Aorta (tissue), 5 donors: ENCODE measurements at places on chromosomes 5 and 9. TPM values are rescaled to one million over a fixed set of nuclear protein-coding genes. Genes with fewer than 3 reads are reported as not detected.

DNA sequence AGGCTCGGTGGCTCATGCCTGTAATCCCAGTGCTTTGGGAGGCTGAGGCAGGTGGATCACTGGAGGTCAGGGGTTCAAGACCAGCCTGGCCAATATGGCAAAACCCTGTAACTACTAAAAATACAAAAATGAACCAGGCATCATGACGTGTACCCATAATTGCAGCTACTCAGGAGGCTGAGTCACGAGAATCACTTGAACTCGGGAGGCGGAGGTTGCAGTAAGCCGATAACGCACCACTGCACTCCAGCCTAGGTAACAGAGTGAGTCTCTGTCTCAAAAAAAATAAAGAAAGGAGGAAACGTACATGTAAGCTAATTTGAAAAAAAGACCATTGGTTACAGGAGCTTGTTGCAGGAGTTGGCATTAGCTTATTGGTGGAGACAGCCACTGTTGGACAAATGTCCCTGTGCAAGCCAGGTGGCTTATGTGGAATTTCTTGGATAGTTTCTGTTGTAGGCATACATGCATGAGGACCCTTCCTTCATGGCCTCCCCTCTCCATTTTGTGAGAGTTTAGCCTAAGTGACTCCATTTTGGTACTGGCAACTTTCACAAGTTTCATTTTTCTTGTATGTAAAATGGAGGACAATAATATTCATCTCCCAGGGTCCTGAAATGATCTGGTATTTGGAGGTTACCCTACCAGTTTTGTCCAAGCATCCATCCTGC, 16.8 kb upstream of the RAB14 start:
- no peaks in the 10 kb centered on the region for H3K27me3 ChIP-seq
- H3K36me3 ChIP-seq: no peaks in the 10 kb centered on the region
- DNase-seq: no peak
- H3K4me3 ChIP-seq: no peak overlapping the region
- no peaks in the 10 kb centered on the region for H3K4me1 ChIP-seq

DNA sequence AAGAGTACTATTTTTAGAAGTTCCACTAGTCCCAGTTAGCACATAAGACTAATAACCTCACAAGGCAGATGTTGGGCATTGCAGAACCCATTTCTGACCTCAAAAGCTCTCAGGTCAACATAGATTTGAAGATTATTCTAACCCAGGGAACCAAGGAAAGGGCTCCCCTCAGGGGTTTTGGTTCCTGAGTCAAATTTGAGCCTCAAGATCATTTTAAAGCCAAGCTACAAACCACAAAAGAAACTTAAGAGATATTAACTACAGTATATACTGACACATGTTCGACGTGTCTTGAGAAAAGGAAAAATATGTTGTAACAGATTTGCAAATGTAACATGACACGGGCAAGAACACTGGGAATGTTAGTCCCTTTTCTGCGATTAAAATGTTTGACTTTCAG, 88.6 kb downstream of the GNAQ start:
- peaks cover 22% of the 10 kb centered on the region for H3K4me1 ChIP-seq
- H3K4me3 ChIP-seq: no peak overlapping the region
- H3K27me3 ChIP-seq: no peaks in the 10 kb centered on the region
- no peaks in the 10 kb centered on the region for H3K36me3 ChIP-seq

GRCh38 chr9:136840140-136840876, 2.0 kb upstream of the AJM1 start:
- H3K27me3 ChIP-seq: no peaks in the 10 kb centered on the region
- no peak for DNase-seq
- no peaks in the 10 kb centered on the region for H3K36me3 ChIP-seq
- no peak overlapping the region for H3K4me3 ChIP-seq
- no peak overlapping the region for H3K27ac ChIP-seq

DNA sequence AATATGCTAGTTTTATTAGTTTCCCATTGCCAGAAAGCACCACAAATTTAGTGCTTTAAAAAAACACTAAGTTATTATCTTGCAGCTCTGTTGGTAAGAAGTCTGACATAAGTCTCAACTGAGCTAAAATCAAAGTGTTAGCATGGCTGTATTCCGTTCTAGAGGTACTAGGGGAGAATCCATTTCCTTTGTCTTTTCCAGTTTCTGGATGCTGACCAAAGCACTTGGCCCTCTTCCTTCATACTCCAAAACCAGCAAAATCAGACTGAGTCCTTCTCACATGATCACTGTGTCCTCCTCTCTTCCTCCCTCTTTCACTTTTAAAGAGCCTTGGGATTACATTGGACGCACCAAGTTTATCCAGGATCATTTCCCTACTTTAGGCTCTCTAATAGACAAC, 9.5 kb downstream of the CDH18 start:
- H3K4me1 ChIP-seq: no peaks in the 10 kb centered on the region
- H3K36me3 ChIP-seq: no peaks in the 10 kb centered on the region
- no peak overlapping the region for H3K27ac ChIP-seq

- H3K36me3 ChIP-seq: no peaks in the 10 kb centered on the region
- no peaks in the 10 kb centered on the region for H3K27me3 ChIP-seq
- peak overlapping the region; percentile 60 for H3K4me3 ChIP-seq
- peak; percentile 80 for DNase-seq
- H3K27ac ChIP-seq: no peak overlapping the region
Measured at GRCh38 chr5:147509041-147509709, 693 bp downstream of the DPYSL3 start.

- peaks cover 1% of the 10 kb centered on the region for H3K27me3 ChIP-seq
- DNase-seq: no peak
Measured at GRCh38 chr9:84411683-84412267, 71.2 kb upstream of the SLC28A3 start.

DNA sequence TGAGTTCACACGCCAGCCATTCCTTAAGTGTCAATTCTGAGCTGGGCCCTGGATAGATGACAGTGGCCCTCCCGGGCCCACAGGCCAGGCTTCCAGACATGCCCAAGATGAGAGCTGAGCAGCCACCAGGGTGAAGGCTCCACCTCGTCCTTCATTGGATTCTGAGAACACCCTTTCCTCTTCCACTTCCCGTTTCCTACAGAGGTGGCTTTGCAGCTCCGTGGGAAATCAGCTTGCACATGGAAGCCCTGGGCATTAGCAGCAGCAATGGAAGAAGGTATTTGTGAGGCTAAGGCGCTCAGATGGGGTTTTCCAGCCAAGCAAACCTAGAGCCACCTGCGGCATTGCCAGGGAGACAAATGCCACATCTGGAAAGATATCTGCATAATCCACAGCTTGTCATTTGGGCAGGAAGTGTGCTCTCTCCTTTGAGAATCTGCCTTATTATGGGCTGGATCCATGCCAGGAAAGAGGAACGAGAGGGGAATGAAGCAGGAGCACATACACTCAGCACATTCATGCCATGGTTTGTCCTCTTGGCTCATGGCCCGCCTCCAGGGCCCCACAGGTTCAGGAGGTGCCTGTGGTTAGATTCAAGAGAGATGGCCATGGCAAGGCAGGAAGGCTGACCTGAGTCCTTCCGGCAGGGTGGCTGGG, 34.1 kb downstream of the CFAP77 start:
- H3K4me1 ChIP-seq: no peaks in the 10 kb centered on the region
- H3K27me3 ChIP-seq: no peaks in the 10 kb centered on the region
- H3K4me3 ChIP-seq: no peak overlapping the region
- H3K36me3 ChIP-seq: no peaks in the 10 kb centered on the region

- no peak overlapping the region for H3K27ac ChIP-seq
- no peaks in the 10 kb centered on the region for H3K27me3 ChIP-seq
- H3K36me3 ChIP-seq: no peaks in the 10 kb centered on the region
Measured at GRCh38 chr5:133713751-133714150, 101.4 kb upstream of the FSTL4 start.

- no peak overlapping the region for H3K4me3 ChIP-seq
- H3K27ac ChIP-seq: no peak overlapping the region
- DNase-seq: no peak
- no peaks in the 10 kb centered on the region for H3K36me3 ChIP-seq
Measured at GRCh38 chr9:113645978-113646253, 182.4 kb downstream of the RGS3 start.

DNA sequence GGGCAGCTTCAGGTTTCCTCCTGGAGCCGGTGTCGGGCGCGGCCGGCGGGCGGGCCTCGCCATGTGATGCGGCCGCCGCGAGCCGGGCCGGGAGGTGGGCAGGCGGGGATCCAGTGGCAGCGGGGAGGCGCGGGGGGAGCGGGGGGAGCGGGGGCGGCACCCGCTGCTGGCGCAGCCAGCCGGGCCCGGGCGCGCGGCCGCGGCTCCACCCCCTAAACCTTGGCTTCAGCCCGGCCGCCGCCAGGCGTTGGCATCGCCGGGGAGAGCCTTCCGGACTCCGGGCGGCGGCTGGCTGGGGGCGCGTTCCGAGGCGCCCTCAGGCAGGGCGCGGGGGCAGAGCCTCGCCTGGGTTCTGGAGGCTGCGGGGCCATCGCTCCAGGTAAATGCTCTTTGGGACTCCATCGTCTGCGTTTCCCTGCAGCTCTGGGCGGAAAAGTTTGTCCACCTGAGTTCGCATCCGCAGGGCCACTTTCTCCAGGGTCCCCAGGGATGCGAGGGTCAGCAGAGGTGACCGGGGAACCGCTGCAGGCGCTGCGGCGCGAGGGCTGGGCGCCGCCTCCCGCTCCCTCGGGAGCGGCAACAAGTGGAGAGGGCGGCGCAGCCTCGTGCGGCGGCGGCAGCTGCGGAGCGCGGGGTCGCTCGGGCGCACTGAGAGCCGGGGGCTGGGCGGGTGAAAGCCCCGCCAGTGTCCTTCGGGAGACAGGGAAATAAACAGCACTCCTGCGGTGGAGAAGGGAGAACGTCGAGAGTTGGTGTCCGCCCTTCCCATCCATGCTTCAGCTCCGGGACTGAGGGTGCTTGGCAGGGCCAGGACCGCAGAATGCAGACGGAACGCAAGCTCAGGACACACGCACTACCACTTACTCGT, at the start of gene ARHGEF28:
TSS of gene ARHGEF28 (plus strand) at position 253 of the 868 bp plus-strand sequence. CDS start 58,656 bp downstream, outside the sequence.
- H3K27me3 ChIP-seq: no peaks in the 10 kb centered on the region
- peak within 1 kb of the TSS; percentile 81 for H3K27ac ChIP-seq
- DNase-seq: peak; percentile 91
- no peaks in the 10 kb centered on the region for H3K4me1 ChIP-seq
- peak within 1 kb of the TSS; percentile 89 for H3K4me3 ChIP-seq
- no peaks in the 10 kb centered on the region for H3K36me3 ChIP-seq

GRCh38 chr9:70563431-70564204, 149.2 kb upstream of the KLF9 start:
- H3K4me3 ChIP-seq: no peak overlapping the region
- no peaks in the 10 kb centered on the region for H3K36me3 ChIP-seq
- H3K4me1 ChIP-seq: no peaks in the 10 kb centered on the region
- DNase-seq: peak; percentile 56

DNA sequence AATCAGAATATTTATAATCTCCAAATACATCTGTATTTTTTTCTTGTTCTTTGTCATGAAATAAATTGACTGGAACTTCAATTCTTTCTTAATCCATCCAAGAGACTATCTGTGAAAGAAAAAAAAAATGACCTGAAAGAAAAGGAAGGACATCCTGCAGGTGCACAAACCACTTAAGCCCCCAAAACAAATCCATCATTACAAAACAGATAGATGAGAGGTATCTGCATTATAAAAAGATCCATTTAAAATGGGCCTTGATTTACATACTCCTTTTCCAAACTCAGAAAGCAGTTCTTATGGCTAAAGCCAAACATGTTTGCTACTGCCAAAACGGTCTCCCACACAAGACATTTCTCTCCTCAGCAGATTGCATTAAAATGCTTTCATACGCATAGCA, 85.5 kb downstream of the ELAVL2 start:
- no peaks in the 10 kb centered on the region for H3K4me1 ChIP-seq
- no peak overlapping the region for H3K4me3 ChIP-seq
- H3K27me3 ChIP-seq: no peaks in the 10 kb centered on the region
- no peaks in the 10 kb centered on the region for H3K36me3 ChIP-seq

GRCh38 chr5:107269678-107270077, 401.1 kb downstream of the EFNA5 start:
- H3K4me1 ChIP-seq: no peaks in the 10 kb centered on the region
- H3K27me3 ChIP-seq: no peaks in the 10 kb centered on the region
- DNase-seq: no peak
- H3K27ac ChIP-seq: no peak overlapping the region

DNA sequence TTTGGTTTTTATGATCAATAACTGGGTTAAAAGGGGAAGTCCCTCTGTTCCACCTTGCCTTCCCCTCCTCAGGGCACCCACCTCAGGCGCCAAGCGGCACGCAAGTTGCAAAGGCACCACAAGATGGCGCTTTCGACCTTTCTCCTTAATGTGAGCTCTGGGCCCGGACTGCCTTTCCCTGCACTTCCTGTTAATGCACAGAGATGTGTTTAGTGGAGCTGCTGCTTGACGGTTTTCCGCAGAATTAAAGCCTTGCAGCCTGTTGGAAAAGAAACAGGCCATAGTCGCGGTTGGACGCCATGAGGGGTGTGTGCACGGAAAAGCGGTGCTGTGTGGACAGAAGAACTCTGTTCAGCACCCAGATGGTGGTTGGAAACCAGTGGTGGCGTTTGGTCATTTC, 17.9 kb downstream of the CXCL14 start:
- H3K27me3 ChIP-seq: no peaks in the 10 kb centered on the region
- no peak overlapping the region for H3K27ac ChIP-seq
- no peak overlapping the region for H3K4me3 ChIP-seq
- no peaks in the 10 kb centered on the region for H3K36me3 ChIP-seq

- H3K36me3 ChIP-seq: no peaks in the 10 kb centered on the region
- DNase-seq: no peak
- no peak overlapping the region for H3K27ac ChIP-seq
- no peak overlapping the region for H3K4me3 ChIP-seq
Measured at GRCh38 chr5:1642221-1642620, 118.5 kb upstream of the LPCAT1 start.

GRCh38 chr5:96384353-96384752, 48.7 kb downstream of the PCSK1 start:
- no peak overlapping the region for H3K27ac ChIP-seq
- DNase-seq: peak; percentile 65
- H3K36me3 ChIP-seq: no peaks in the 10 kb centered on the region
- no peaks in the 10 kb centered on the region for H3K4me1 ChIP-seq

DNA sequence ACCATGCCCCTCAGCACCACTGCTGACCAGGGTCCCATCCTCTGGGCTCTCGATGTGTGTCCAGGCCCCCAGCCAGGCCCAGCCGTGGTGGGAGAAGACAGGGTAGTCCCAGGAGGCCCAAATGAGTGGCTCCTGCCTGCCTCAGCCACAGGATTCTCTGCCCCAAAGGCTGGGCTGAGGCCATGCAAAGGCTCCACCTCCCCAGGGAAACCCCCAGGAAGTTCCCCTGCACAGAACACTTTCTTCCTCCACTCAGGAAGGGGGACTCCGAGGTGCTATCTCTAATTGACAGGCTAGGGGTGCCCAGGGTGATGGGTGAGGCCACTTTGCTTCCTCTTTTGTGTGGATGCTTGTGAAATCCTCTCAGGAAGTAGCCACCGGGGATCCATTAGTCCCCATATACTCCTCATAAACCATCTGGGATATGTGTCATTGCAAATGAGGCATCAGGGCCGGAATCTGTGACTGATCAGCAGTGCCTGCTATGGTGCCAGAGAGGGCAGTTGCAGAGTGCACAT, 23.1 kb upstream of the TDRD7 start:
- H3K4me3 ChIP-seq: no peak overlapping the region
- H3K27me3 ChIP-seq: no peaks in the 10 kb centered on the region
- H3K36me3 ChIP-seq: no peaks in the 10 kb centered on the region
- DNase-seq: no peak

The SPTAN1 gene
- total RNA-seq: 384 TPM

The MLLT3 gene
- 8.1 TPM for total RNA-seq

The FSD1L gene
- 6.9 TPM for total RNA-seq

The HDAC3 gene
- total RNA-seq: 54.3 TPM

The C1QTNF3 gene
- 5.6 TPM for total RNA-seq

The PCDHGB7 gene
- total RNA-seq: 24.7 TPM

The OR1L8 gene
- not detected for total RNA-seq
